ENCODE measurements at places on chromosomes 2 and 18. TPM values are rescaled to one million over a fixed set of nuclear protein-coding genes. Genes with fewer than 3 reads are reported as not detected.

GPR45 gene
- not detected for total RNA-seq

KIAA2012 gene
- not detected for total RNA-seq

KCMF1 gene
- 163 TPM for total RNA-seq

SIX3 gene
- 0.21 TPM for total RNA-seq

Data from Panc1 (cell line).